ENCODE measurements at places on chromosomes 11 and 22.
A peak's percentile ranks its signal among the peaks of the same experiment; 100 is the strongest.

DNA sequence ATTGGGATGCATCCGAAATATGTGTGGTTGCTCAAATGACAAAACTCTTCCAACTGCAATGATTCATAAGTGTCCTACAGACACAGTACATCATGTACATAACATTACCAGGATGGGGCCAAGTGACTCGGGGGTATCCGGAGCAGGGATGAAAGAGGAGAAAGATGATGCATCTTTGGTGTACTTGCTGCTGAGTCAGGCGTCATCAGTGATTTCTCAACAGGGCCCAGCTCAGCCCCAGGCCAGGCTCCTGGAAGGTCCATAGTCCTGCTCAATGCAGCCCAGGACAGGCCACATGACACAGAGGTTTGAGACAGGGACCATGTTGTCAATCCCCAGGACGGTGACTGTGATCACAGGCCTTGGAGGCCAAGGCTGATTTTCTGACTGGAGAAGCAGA lies 59.3 kb downstream of the GGTLC2 start:
- no peak for DNase-seq

DNA sequence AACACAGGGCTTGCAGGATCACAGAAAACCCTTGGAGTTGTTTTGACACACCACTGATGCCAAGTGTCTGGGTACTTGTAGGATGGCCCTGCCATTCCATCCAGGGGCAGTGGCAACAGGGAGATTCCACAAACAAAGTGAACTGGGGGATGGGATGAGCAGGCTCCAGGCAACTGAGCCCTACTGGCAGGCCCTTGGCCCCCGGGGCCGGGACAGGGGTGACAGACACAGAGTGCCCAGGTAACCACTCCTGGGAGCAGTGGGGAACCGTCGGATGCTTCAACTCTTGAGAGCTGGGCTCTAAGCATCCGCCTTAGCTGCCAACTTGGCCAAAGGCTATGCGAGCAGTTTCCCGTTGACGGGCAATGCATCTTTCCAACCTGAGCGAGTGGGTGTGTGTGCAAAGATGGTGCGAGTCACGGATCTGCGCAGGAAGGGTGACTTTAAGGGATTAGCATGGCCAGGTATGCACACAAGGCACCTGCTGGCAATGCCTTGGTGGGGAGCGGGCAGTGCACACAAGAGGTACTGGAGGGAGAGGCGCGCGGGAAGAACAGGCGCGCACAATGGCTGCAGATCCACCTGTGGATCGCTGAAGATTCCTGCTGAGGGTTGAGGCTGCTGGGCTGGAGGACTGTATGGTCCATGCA lies 83.1 kb upstream of the PRODH start:
- DNase-seq: no peak

- no peak for DNase-seq
These were observed 342.3 kb downstream of the CADM1 start for GRCh38 chr11:115161876-115162275.

GRCh38 chr11:36363361-36364268 lies 67.5 kb downstream of the PRR5L start:
- DNase-seq: no peak

DNA sequence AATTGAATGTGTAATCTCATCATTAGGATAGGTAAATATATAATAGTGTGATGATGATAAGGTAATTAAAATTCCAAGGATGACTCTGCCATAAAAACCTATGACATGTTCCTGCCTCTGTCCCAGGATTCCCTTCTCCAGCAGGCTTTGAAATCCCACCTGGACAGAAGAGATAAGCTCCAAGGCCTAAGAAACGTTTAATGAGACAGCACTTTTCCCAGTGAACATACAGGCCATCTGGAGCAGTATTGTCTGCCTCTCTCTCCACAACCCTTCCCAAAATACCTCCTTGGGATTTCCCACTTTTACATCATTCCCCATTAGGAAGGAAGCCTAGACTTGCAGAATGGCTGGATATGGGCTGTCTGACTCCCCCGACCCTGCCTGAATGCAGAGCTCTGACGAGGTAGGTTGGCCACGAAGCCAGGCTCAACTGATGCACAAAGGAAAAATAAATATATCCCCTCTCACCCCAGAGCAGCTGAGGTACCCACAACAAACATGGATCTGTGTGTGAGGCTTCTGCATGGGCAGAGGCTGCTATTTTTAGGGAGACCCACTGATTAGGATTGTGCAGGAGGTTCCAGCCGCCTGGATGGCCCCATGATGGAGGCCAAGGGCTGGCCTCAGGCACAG lies 71.0 kb downstream of the TMPRSS5 start:
- DNase-seq: no peak

DNA sequence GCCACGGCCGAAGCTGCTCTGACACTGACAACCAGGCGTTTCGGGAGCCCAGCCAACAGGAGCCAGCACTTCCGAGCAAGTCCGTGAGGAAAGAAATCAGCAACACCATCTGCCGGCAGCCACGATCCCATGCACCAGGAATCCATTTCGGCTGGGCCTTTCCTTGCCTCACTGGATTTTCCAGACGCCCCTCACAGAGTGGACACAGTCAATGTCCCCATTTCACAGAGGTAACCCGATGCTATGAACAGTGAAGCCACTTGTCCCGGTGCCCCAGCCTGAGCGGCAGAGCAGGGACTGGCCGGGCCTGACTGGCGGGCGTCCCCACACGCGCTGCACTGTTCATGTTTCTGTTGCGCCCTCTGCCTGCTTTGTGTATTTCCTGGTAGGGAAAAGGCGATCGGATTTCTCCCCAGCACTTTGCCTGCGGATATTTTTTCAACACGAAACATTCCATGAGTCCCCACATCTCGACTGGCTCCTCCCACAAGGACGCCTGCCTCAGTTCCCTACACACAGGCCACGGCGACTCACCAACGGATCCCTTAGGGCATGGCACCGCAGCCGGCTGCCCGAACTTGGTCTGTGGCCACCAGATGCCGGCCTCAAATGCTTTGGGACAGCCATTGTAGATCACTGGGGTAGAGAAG lies 55.3 kb downstream of the TRMU start:
- no peak for DNase-seq

GRCh38 chr11:126716456-126717083 lies 284.0 kb downstream of the KIRREL3 start:
- no peak for DNase-seq

DNA sequence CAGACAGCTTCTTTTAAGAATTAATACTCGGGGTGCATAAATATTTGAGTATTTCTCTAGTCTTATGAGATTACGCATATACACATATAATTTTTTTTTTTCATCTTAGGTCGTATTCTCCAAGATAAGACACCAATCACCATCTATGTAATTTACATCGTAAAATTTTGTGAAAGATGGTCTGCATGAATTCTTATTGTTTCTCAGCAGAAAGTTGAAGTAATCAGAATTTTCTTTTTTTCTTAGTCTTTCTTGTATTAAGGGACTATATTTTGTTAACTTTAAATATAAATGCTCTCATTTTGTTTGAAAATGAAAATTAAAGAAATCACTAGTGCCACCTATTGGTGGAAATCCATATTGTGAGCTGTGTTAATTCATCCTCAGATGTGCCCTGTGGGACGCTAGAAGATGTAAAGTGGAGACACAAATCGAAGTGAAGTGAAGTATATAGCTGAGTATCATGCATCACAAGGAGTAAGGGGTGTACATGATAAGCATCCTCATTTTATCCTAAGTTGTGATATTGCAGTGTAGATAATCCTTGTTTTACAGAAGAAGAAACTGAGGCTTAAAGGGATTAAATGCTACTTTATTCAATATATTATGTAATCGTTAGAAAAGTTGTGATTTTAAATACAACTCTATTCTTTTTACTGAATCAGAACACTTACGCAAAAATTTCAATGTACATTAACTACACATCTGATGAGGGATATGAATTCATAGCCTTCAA lies 2084.3 kb downstream of the LRRC4C start:
- DNase-seq: no peak

GRCh38 chr11:86187027-86187426 lies 57.5 kb upstream of the EED start:
- no peak for DNase-seq

- DNase-seq: no peak
These were observed 15.4 kb upstream of the IFITM3 start for GRCh38 chr11:335779-336658.

- DNase-seq: no peak
These were observed 250.0 kb downstream of the NXPE2 start for GRCh38 chr11:114928260-114928870.

- peak; percentile 77 for DNase-seq
These were observed 77.5 kb upstream of the PHOX2A start for GRCh38 chr11:72321381-72321996.

- DNase-seq: no peak
These were observed 20.7 kb downstream of the TNKS1BP1 start for GRCh38 chr11:57303990-57304579.

DNA sequence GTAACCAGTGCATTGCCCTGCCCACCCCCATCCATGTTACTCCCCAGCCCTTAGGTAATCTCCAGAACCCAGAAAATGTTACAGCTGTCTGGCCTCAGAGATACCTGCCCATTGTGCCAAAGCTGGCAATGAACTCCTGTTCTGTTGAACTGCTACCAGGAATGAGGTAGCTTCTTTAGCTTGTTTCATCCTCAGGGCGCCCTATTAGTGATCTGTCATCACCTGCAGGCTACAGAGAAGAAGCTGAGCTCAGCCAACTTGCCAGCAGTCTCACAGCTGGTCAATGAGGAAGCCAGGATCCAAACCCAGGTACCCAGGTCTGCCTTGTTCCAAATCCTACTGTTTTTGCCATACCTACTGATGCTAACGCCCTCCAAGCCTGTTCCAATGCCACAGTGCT lies 88.7 kb downstream of the GALNT18 start:
- DNase-seq: no peak

- no peak for DNase-seq
These were observed 11.7 kb upstream of the SLC43A3 start for GRCh38 chr11:57438345-57439285.

DNA sequence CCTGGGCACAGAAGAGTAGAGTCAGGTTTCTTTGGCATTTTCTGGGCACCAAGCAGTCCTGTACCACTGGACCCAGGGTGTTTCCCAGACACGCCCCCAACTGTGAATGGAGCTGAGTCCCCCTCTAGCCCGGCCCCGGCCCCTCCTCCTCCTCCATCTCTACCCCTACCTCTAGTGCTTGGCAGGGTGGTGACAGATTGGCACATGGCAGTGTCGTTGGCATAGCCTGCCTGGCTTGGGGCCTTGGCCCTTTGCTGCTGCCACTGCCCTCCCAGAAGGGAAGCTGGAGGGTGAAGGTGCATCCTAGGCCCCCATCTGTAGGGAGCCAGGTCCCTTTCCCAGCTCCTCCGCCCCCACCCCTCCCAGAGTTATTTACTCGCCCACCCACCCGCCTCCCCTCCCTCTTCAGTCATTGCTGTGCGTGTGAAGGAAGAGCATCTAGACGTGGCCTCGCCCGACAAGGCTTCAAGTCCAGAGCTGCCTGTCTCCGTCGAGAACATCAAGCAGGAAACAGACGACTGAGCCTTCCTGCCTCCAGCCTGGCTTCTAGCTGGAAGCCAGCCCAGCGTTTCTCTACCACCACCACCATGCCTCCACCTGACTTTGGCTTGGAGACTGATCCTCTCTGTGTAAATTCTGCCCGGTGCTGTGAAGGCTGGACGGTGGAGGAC lies 10.9 kb downstream of the CHADL start:
- no peak for DNase-seq

- DNase-seq: no peak
These were observed 23.4 kb downstream of the TPBGL start for GRCh38 chr11:75263944-75264349.

DNA sequence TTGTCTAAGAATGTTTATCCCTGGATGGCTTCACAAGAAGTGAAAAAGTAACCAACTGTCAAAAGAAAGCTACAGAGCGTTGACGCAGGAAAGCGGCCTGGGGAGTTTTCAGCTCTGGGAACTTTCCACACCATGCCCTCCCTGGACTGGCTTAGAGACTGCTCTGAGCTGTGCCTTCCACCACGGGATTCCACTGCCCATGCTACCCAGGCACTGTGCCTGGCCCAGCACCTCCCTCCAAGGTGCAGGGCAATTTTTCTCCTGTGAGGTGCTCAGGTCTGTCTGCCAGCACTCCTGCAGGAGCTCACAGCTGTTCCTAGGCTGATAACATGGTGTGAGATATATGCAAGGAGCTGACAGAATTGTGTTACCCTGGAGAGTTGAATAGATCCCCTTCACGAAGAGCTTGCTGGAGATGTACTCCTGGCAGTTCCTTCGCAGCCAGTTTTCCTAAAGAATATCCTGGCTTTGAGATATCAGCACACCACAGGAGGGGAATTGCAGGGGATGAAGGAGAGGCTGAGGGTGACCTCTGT lies 258.3 kb upstream of the B3GAT1 start:
- no peak for DNase-seq

- DNase-seq: no peak
These were observed 37.1 kb downstream of the RELT start for GRCh38 chr11:73413256-73413655.

DNA sequence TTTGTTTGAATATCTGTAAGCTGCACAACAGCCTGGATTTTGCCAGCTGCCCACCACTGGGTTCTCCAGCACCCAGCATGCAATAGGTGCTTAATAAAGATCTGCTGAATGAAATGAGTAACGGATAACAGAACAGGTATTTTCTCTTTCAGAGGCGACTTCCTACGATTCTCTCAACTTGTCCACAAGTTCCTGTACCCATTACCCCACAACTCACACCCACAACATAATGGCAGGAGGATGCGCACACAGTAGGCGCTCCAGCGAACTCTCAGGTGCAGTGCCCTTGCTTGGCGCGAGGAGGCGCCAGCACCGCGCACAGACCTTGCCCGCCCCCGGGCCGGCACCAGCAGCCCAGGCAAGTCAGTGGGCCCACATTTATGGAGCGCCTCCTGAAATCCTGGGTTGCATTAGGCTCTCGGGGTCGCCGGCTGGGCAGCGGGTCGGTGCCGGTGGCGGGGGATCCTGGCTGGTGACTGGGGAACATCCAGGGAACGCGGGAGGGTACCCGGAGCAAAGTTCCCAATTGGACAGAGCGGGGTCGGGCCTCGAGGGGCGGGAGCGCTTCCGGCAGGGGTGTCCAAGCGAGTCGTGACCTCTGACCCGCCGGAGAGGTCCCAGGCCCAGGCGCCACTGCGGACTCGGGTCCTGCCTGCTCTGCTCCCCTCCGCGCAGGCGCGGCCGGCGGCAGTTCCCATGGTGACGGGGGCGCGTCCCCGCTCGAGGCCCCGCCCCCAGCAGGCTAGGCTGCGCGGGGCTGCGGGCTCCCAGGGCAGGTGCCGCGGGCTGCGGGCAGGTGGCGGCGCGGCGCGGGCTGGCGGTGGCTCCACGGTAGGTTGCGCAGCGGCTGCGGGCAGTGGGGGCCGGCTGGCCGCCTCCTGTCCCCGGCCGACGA lies at the start of gene KIAA1671:
TSS of gene KIAA1671 (plus strand) at position 775 of the 895 bp plus-strand sequence. CDS start 75,284 bp downstream, outside the sequence.
- peak; percentile 77 for DNase-seq

- DNase-seq: no peak
These were observed 1047.1 kb upstream of the CCDC90B start for GRCh38 chr11:84333221-84333620.

- DNase-seq: no peak
These were observed 583 bp downstream of the FGF4 start for GRCh38 chr11:69774354-69775162.

Measured in H54 (cell line).